Endodermal cell (in vitro differentiated cells): ENCODE measurements at places on chromosomes 7 and 10. TPM values are rescaled to one million over a fixed set of nuclear protein-coding genes. Genes with fewer than 3 reads are reported as not detected.

Gene CDCA7L
- total RNA-seq: 38.6 to 39.5 TPM (median 38.9 TPM) in 3 replicates

DNA sequence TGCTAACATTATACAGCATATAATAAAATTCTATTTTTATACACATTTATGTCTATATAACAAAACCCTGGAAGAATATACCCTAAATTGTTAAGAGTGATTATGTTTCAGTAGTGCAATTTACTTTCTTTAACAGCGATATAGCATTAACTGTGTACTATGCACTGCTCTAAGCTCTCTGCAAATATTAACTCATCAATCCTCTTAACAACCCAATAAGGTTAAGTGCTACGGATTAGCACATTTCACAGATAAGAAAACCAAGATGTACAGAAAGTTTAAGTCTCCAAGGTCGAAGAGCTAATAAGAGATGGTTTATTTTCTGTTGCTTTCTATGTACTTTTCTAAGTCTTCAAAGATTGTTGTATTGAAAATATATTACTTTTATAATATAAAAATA lies 95.8 kb downstream of the SEMA3C start:
- H3K27me3 ChIP-seq: peaks cover 35% of the 10 kb centered on the region
- DNase-seq: no peak
- H3K4me3 ChIP-seq: no peak overlapping the region

Gene DEPP1
- total RNA-seq: 2.6 to 6.1 TPM (median 2.9 TPM) in 3 replicates

- H3K27ac ChIP-seq: no peak overlapping the region
- H3K4me3 ChIP-seq: no peak overlapping the region
- no peaks in the 10 kb centered on the region for H3K27me3 ChIP-seq
- no peak for DNase-seq
- H3K36me3 ChIP-seq: no peaks in the 10 kb centered on the region
These were observed 22.4 kb upstream of the KLF6 start for GRCh38 chr10:3807211-3807927.

DNA sequence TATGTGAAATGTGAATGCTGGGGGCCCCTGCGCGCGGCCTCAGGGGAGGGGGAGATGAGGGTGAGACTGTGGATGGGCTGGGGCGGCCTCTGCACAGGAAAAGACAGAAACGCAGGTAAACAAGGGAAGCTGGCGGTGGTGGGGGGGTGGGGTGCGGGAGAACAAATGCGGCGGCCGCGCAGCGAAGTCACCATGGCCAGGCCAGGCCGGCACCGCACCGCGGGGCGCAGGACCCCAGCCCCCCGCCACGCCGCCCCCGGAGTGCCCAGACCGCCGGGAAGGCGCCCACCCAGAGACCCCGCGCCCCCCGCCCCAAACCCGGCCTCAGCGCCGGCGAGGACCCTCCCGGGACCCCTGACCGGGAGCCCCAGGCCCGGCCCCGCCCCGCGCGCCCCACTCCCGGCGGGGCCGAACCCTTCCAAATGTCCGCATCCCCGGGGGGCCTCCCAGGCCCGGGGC lies 14.5 kb upstream of the DNAAF5 start:
- no peaks in the 10 kb centered on the region for H3K4me1 ChIP-seq
- H3K4me3 ChIP-seq: no peak overlapping the region
- DNase-seq: no peak
- H3K27me3 ChIP-seq: no peaks in the 10 kb centered on the region
- no peaks in the 10 kb centered on the region for H3K36me3 ChIP-seq

GRCh38 chr10:126759531-126759930 lies 89.0 kb upstream of the C10orf90 start:
- no peaks in the 10 kb centered on the region for H3K4me1 ChIP-seq
- H3K4me3 ChIP-seq: no peak overlapping the region
- H3K27me3 ChIP-seq: no peaks in the 10 kb centered on the region
- H3K27ac ChIP-seq: no peak overlapping the region
